Astrocyte of the cerebellum (primary cell): ENCODE measurements at places on chromosomes 16 and 17.

GRCh38 chr16:80034469-80034826, 433.9 kb upstream of the MAF start:
- no peak for DNase-seq

GRCh38 chr16:57551057-57551456, 8.6 kb downstream of the ADGRG5 start:
- DNase-seq: no peak

DNA sequence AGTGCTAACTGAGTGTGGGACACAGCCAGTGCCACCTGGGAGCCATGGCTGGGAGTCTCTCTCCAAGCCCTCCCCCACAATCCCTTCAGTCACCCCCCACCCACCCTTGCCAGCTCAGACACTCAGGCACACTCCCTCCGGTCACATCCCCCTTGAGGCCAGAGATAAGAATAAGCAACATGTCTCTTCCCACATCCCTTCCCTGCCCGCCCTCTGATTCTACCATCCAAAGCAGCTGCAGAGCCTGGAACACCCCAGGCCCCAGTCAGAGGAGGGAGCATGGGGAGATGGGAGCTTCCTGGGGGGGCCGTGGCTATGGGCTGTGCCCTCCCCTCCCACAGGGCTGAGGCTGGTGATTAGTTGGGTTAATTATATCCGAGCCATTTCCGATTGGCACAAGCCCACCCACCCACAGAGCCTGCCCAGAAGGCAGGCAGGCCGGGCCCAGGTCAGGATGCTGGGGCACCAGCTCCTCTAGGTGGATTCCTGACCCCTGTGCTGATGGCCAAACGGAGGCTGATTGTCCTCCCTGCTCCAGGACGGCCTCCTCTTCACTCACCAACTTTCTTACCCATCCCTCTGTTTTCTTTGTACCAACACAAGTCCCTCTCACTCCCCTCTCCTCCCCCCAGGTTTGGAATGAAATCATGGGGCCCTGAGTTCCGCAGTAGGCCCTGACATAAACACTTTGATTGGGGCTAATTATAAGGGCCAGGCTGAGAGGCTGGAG, 28.6 kb upstream of the MEIOC start:
- DNase-seq: no peak

DNA sequence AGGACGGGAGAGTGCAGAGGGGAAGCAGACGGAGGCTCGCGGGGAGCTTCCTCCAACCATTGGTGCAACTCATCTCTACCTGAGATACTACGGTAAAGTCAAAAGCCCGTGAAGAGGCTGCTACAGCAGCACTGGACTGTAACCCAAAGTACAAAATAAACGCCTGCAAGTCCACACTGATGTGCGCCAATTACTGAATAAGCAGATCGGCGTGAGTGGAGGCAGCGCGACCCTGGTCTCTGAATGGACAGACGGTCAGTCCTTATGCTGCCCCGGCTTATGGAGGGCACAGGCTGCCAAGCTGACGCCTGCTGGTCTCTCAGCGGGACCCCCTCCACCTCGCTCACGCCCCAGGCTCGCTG, 58.5 kb downstream of the LMF1 start:
- DNase-seq: no peak

DNA sequence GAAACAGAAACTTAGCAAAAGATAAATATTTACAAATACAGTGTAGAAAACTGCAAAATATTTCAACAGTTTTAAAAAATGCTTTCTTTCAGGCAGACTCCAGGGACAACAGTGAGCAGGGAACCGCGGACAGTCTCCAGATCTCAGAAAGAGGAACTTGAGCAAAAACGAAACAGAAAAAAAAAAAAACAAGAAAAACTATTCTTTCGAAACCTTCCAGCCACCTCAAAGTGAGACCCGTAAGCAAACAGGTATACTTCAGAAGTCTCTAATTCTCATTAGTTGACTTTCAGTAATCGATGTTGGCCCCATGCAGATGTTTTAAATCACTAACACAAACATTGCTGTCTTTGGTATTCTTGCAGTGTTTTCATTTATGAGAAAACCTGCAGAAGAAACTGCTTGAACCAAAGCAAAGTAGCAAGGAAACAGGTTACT, 15.7 kb upstream of the CCL1 start:
- no peak for DNase-seq

DNA sequence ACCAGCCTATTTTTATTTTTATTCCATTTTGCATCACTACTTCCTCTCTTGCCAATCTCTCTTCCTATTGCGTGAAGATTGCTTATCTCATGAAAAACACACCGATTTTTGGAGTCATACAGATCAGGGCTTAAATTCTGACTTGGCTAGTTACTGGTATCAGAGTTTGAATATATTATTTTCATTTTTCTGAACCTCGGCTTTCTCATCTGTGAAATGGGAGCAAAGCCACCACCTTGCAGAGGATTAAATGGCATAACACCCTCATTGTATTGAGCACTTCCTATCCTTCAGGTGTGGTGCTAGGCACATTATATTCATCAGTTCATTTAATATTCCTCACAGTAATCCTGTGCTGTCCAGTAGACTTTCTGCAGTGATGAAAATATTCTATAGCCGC, 208.8 kb downstream of the HAPSTR1 start:
- no peak for DNase-seq

DNA sequence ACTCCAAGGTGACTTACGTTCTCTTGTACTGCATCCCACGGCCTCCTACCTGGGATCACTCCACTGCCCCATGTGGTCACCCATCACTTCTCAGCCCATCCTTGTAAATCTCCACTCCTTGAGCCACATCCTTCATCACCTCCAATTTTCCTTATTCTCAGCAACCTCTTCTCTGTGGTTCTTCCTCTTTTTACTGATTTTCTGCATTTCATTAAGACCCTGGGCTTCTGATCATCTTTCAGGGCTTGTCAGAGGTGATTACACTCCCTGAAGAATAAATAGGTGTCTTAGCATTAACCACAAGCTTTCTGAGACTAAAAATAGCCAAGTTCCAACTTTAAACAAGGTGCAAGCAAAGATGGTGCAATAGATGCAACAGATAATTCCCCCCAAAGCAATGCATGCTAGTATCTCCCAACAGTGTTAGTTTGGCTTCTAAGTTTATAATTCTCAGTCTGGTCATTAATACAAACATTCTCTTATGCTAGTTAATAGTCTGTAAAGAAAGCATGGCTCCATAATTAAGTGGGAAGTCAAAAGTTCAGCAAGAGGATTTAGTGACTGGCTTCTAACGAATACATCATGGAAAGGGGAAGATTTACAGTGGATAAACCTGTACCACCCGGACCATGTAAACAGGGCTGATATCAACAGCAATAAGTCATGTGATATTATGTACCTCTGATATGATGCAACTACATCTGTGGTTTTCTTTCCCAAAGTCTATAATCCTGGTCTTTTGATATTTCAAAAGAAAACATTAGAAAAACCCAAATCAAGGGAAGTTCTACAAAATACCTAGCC, 47.4 kb upstream of the FOXJ1 start:
- no peak for DNase-seq

GRCh38 chr16:19784183-19784736, 66.2 kb downstream of the IQCK start:
- DNase-seq: no peak

- peak; percentile 56 for DNase-seq
Observed at GRCh38 chr17:65278050-65278819, 141.1 kb downstream of the RGS9 start.

- no peak for DNase-seq
Observed at GRCh38 chr17:49055181-49055927, 58.2 kb downstream of the IGF2BP1 start.

DNA sequence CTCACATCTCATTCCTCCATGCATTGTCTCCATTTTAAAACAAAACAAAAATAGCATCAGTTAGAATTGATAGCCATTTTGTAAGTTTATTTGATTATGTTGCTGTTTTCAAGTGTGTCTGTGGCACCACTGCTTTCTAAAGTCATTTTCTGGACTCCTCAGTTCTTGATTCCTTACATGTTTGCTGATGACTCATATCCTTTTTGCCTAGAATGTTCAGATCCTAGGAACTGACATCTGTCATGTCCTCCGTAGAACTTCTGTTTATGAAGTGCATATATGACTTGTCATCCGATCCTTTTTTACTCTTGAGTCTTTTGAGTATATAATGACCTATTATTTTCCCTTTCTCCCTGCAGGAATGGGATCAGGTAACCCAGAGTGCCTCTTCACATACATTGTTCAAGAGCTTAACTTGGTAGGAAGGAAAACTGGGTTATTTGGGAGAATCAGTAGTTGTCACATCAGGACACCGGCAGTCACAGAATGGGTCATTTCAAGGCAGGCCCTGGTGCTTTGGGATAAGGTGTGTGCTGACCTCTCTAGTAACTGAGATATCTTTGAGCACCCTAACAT, 69.2 kb downstream of the MAP2K4 start:
- DNase-seq: no peak

DNA sequence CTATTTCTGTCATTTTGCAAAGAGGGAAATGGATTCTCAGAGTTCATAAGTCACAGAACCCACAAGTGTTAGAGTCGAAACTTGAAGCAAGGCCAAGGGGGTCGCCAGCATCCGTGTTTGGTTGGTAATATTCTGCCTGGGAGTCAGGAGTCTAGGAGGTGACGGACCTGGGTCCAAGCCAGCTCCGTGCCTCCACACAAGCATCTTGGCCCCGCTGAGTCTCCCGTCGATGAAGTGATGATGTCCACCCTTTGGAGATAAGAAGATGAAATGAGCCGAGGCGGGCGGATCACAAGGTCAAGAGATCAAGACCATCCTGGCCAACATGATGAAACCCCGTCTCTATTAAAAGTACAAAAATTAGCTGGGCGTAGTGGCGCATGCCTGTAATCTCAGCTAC, 53.2 kb upstream of the TNRC6C start:
- no peak for DNase-seq

- no peak for DNase-seq
Observed at GRCh38 chr16:66908116-66908515, 10.6 kb downstream of the CDH16 start.

GRCh38 chr16:50581845-50582244, 33.6 kb downstream of the NKD1 start:
- no peak for DNase-seq

GRCh38 chr17:67461228-67461780, 84.2 kb downstream of the PITPNC1 start:
- DNase-seq: no peak

DNA sequence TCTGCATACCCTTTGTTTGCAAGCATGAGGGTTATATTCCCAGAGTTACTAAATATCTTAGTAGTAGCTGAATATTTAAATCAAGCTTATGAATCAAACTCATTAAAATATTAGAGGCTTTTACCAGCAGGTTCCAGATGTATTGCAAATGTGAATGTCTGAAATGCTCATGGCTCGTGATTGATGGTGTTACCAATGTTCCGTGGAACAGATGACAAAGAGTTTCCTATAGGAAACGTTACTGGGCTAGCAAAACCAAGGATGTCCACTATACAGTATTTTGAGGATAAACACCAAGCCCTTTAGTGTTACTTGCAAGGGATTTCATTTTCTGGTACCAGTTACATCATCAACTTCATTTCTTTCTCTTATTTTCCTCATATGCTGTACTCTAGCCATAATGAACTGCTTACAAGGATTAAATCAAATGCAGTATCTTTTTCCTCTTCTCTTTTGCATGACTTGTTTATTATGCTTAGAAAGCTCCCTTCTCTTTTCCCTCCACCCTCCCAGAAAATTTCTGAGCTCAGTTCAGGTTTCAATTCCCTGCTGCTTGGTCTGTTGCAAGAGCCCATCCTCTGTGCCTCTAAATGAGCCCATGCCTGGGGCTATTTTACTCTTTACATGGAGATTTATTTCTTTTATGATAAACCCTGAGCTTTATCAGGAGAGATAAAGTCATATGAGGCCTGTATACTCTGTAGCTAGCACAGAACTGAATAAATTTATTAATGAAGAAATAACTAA, 1537.1 kb upstream of the GOT2 start:
- DNase-seq: no peak

- DNase-seq: no peak
Observed at GRCh38 chr17:79082311-79083190, 7.9 kb downstream of the ENGASE start.

GRCh38 chr17:57679906-57680695, 65.0 kb downstream of the CCDC182 start:
- no peak for DNase-seq

GRCh38 chr16:53620476-53620875, 83.2 kb downstream of the RPGRIP1L start:
- no peak for DNase-seq

- DNase-seq: no peak
Observed at GRCh38 chr16:23074423-23074822, 74.8 kb downstream of the USP31 start.

DNA sequence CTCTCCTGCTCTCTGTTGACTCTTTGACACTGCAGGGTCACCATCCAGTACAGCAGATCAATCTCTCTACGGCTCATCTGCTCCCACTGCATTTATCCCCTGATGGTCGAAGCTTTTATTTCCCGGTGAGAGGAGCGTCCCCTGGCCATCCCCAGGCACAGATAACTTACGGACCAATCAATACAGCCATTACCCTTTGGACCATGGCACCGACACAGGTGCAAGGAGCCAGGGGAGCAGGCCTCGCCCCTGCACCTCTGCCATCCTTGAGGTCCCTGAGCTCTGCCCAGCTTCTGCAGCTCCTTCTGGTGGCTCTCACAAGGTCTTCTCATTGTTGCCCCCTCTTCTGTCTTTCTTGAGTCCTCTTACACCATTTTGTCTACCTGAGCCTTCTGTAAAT, 115.6 kb downstream of the SDK2 start:
- DNase-seq: no peak

- no peak for DNase-seq
Observed at GRCh38 chr17:29760279-29761039, 137.7 kb upstream of the CORO6 start.

DNA sequence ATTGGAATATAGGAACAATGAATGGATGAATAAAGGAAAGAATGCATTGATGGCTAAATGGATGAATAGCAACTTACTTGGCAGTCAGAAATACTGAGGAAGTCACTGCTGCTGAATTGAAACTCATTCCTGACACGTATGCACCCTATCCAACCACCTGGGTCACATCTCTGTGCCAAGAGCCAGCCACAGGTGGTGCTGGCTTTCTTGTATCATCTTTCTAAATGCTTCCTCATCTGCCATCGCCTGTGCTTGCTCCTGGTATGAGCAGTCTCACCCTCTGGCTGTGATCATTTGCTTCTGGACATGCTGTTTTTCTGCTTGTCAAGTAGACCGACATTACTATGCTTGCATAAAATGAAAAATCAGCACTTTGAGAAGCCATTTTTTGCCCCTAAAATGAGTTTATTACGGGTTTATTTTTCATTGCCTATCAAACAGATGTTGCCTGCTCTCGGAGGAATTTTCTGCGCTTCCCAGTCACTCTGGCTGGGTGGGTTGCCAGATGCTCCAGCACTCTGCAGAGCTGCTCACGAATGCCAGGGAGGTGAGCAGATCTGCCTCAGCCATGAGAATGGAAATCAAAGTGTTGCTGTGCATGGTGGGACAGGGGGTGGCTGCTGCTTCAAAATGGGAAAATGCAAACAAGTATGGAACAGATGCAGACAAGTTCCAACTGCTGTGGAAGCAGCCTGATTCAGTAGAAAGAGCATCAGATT, 1349.6 kb upstream of the CDH8 start:
- DNase-seq: no peak

GRCh38 chr16:11087691-11088073, 143.3 kb downstream of the CLEC16A start:
- DNase-seq: no peak

GRCh38 chr17:13385481-13385911, 216.2 kb downstream of the HS3ST3A1 start:
- no peak for DNase-seq
